ENCODE measurements at places on chromosomes 13 and 19. TPM values are rescaled to one million over a fixed set of nuclear protein-coding genes. Genes with fewer than 3 reads are reported as not detected.

DNA sequence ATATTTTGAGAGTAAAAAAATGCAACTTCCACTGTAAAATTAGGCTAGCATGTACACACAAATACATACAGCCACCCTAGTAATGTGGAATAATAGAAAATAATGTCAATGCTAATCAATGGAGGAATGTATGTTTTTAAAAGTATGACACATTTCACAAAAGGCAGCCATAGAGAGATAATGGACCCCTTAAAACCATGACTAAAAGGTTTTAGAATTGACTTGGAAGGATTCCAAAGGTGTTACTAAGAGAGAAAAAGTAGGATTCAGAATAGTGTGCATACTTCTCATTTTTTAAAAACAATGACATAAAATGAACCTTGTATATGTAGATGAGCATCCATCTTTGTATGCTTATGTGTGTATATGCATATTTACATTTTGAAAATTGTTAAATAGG lies 597.9 kb upstream of the PCDH9 start:
- no peaks in the 10 kb centered on the region for H3K36me3 ChIP-seq
- no peak overlapping the region for H3K4me3 ChIP-seq
- H3K27ac ChIP-seq, result no peak overlapping the region
- no peak for DNase-seq

The ZNF525 gene
- total RNA-seq, result 6.9 TPM

GRCh38 chr13:72495681-72496080 lies 231.7 kb downstream of the MZT1 start:
- no peak overlapping the region for H3K4me3 ChIP-seq
- no peaks in the 10 kb centered on the region for H3K4me1 ChIP-seq
- H3K36me3 ChIP-seq, result no peaks in the 10 kb centered on the region
- no peaks in the 10 kb centered on the region for H3K27me3 ChIP-seq
- no peak overlapping the region for H3K27ac ChIP-seq

DNA sequence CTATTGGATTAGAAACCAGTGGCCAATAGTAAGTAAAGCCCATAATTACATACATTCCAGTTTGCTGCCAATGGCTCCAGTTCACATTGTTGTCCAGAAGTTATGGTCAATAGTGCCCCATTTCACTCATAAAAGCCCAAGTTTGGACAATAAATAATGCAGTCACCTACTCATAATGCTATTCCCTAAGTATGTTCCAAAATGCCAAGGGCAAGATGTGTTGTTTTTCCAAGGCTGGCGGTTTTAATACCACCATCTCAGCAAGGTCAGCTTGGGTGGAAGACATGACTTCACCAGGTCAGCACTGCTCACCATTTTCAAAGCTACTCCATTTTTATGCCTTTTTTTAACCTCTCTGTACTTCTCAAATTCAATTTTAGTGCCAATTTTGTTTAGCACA lies 32.7 kb downstream of the KCTD12 start:
- H3K4me1 ChIP-seq, result peaks cover 3% of the 10 kb centered on the region
- no peak overlapping the region for H3K4me3 ChIP-seq
- H3K27me3 ChIP-seq, result no peaks in the 10 kb centered on the region
- no peaks in the 10 kb centered on the region for H3K36me3 ChIP-seq

- no peaks in the 10 kb centered on the region for H3K36me3 ChIP-seq
- no peaks in the 10 kb centered on the region for H3K27me3 ChIP-seq
- no peak overlapping the region for H3K4me3 ChIP-seq
- H3K4me1 ChIP-seq, result peaks cover 19% of the 10 kb centered on the region
- DNase-seq, result no peak
These were observed 14.6 kb downstream of the NACC1 start for GRCh38 chr19:13132471-13133180.

DNA sequence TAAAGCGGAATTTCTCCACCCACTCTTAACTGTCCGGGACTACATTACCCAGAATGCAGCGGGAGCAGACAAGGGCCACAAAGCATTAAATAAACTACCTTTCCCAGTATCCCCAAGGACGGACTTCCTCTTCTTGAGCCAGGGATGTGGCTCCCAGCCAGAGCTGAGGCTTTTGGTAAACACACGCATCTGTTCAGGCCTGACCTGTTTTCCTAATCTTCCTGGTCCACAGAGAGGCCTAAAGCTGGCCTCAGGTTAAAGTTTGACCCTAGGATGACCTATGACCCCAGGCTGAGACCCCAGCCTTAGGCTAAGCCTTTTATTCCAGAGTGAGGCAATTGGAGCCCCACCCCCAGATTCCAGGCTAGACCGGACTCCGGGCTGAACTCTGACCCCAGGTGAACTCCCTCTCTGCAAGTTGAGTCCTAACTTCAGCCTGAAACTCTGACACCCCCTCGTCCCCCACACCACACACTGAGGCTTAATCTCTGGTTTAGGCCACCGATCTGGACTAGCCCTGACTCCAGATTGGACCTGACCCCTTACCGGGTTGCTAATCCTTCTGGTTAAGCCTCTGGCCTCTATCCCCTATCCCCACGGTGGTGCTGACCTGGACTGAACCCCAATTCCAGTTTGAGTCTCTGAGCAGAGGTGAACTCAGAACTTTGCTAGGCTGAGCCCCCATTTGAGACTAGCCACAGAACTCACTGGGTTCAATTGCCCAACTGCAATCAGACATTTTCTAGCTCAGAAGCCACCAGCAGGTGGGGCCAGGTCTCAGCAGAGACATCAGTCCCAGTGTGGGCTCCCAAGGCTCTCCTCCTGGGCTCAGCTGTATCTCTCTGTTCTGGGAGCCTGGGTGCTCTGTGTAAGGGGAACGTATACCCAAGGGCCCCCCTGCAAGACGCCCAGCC lies 750 bp upstream of the GPR108 start:
- no peaks in the 10 kb centered on the region for H3K36me3 ChIP-seq
- peak overlapping the region; percentile 44 for H3K27ac ChIP-seq
- H3K4me1 ChIP-seq, result peaks cover 49% of the 10 kb centered on the region
- H3K4me3 ChIP-seq, result peak overlapping the region; percentile 92

- H3K27ac ChIP-seq, result no peak overlapping the region
- H3K27me3 ChIP-seq, result no peaks in the 10 kb centered on the region
- no peak overlapping the region for H3K4me3 ChIP-seq
- H3K36me3 ChIP-seq, result no peaks in the 10 kb centered on the region
- H3K4me1 ChIP-seq, result peaks cover 56% of the 10 kb centered on the region
- DNase-seq, result no peak
These were observed 6.3 kb downstream of the SLC7A1 start for GRCh38 chr13:29589234-29589633.

DNA sequence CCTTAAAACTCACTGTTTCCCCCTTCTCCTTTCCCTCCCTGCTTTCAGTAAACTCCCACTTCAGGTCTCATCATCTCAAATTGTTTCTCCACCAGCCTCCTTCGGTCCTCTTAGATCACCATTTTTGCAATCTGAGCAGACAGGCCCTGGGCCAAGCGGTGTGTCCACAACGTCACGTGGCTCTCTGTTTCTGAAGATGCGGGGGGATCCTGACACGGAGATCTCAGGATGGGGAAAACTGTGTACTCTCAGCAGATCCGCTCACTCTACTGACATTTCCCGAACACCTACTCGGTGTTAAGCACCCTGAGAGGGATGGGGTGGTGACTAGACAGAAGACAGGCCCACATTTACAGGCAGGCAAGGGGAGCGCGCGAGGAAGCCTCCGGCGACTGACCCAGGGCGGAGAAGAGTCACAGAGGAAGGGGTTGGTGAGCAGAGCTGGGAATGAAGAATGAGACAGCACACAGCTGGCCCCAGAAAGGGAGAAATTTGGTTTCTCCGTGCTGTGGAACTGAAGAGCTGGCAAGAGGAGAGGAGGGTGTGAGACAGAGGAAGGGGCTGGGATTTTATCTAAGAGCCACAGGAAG lies 38.8 kb downstream of the SERP2 start:
- no peaks in the 10 kb centered on the region for H3K36me3 ChIP-seq
- H3K27ac ChIP-seq, result peak overlapping the region; percentile 44
- peaks cover 36% of the 10 kb centered on the region for H3K4me1 ChIP-seq
- H3K4me3 ChIP-seq, result no peak overlapping the region
- H3K27me3 ChIP-seq, result no peaks in the 10 kb centered on the region

The ADGRE3 gene
- not detected for total RNA-seq

DNA sequence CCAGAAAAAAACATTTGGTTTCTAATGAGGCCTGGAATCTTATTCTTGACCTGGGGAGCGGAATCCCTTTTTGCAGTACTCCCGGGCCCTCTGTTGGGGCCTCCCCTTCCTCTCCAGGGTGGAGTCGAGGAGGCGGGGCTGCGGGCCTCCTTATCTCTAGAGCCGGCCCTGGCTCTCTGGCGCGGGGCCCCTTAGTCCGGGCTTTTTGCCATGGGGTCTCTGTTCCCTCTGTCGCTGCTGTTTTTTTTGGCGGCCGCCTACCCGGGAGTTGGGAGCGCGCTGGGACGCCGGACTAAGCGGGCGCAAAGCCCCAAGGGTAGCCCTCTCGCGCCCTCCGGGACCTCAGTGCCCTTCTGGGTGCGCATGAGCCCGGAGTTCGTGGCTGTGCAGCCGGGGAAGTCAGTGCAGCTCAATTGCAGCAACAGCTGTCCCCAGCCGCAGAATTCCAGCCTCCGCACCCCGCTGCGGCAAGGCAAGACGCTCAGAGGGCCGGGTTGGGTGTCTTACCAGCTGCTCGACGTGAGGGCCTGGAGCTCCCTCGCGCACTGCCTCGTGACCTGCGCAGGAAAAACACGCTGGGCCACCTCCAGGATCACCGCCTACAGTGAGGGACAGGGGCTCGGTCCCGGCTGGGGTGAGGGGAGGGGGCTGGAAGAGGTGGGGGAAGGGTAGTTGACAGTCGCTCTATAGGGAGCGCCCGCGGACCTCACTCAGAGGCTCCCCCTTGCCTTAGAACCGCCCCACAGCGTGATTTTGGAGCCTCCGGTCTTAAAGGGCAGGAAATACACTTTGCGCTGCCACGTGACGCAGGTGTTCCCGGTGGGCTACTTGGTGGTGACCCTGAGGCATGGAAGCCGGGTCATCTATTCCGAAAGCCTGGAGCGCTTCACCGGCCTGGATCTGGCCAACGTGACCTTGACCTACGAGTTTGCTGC lies at the start of gene ICAM4:
Gene ICAM4, plus strand, starts transcription at position 153 of the 935 bp plus-strand sequence. Its CDS starts 58 bp downstream, at position 211.
- peaks cover 15% of the 10 kb centered on the region for H3K4me1 ChIP-seq
- no peaks in the 10 kb centered on the region for H3K36me3 ChIP-seq
- peaks cover 88% of the 10 kb centered on the region for H3K27me3 ChIP-seq

DNA sequence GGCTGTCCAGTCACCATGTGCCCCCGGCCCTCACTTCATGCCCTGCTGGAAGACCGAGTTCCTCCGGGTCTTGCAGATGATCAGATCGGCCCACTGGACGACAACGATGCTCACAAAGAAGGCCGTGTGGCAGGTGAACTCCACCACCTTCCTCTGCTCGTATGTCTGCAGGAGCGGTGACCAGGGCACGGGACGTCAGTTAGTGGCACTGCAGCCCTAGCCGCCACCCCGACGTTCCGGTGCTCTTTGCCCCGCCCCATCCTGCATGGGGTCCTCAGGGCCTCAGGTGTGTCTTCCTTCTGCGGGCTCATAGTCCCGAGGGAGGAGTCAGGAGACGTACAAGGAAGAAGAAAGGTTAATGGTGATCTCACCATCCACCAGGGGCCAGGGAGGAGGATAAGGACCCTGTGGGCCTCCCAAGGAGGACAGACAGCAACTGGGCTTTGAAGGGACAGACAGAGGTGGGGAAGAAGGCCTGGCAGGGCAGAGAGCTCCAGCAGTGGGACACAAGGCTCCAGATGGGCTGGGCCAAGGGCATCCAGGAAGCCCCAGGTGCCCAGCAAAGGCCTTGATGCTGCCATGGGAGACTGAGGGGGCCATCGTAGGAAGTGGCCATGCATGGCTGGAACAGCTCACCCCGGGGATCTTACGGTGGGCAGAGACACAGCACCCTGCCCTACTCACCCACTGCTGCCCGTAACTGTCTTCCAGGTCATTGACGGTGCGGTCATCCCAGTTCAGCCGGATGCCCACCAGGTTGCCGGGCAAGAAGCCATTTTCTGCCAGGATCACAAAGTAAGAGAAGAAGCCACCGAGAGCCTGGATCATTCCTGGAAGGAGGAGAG lies 9.9 kb upstream of the RABAC1 start:
- no peak overlapping the region for H3K27ac ChIP-seq
- DNase-seq, result no peak
- no peak overlapping the region for H3K4me3 ChIP-seq
- no peaks in the 10 kb centered on the region for H3K4me1 ChIP-seq

- H3K27me3 ChIP-seq, result no peaks in the 10 kb centered on the region
- no peak overlapping the region for H3K27ac ChIP-seq
- no peaks in the 10 kb centered on the region for H3K36me3 ChIP-seq
- H3K4me1 ChIP-seq, result no peaks in the 10 kb centered on the region
- DNase-seq, result no peak
These were observed 5.2 kb upstream of the FUT6 start for GRCh38 chr19:5844456-5845433.

DNA sequence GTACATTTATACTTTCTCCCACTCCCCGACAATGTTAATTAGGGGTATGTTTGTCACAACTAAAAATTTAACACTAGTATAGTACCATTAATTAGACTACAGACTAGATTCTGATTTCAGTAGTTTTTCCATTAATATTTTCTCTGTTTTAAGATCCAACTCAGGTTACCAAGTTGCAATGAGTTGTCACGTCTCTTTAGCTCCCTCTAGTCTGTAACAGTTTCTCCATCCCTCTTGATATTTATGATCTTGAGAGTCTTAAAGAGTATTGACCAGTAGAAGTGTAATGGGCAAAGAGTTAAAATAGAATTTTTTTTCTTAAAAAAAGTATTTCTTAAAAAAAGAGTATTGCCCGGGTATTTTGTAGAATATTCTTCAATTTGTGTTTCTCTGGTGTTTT lies 598.1 kb downstream of the TBC1D4 start:
- DNase-seq, result no peak
- H3K4me1 ChIP-seq, result peaks cover 6% of the 10 kb centered on the region
- no peak overlapping the region for H3K27ac ChIP-seq
- H3K4me3 ChIP-seq, result no peak overlapping the region
- no peaks in the 10 kb centered on the region for H3K27me3 ChIP-seq
- H3K36me3 ChIP-seq, result no peaks in the 10 kb centered on the region

- DNase-seq, result no peak
- no peak overlapping the region for H3K27ac ChIP-seq
- H3K4me1 ChIP-seq, result no peaks in the 10 kb centered on the region
- peaks cover 22% of the 10 kb centered on the region for H3K36me3 ChIP-seq
- no peak overlapping the region for H3K4me3 ChIP-seq
- no peaks in the 10 kb centered on the region for H3K27me3 ChIP-seq
These were observed 103.7 kb upstream of the USP29 start for GRCh38 chr19:57016076-57016475.

DNA sequence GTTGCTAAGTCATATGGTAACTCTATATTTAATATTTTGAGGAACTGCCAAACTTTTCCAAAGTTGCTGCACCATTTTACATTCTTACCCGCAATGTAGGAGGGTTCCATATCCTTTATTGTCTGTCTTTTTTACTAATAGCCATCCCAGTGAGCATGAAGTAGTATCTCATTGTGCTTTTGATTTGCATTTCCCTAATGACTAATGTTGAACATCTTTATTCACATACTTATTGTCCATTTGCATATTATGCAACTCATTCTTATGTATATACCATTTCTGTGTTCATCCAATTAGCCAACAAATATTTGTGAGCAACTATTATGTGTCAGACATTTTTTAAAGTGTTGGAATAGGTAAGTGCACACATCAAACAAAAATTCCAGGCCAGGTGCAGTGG lies 20.4 kb upstream of the ATP8A2 start:
- DNase-seq, result no peak
- H3K27me3 ChIP-seq, result peaks cover 5% of the 10 kb centered on the region

DNA sequence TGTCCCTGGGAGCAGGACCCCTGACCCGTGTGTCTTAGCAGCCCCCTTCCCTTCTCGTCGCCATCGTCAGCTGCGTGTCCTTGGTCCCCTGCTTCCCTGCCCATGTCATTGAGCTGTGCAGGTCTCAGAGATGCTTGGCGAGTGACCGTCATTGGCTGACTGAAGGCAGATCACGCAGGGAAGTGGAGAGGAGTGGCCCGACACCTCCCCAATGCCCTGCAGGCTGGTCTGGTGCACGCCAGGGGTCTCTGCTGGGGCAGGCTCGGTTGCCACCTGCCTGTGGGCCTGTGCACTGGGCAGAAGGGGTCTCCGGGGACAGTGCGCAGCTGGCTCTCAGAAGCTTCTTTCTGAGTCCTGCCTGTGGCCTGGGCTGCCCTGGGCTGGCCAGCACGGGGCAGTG lies 6.2 kb downstream of the GNA11 start:
- no peaks in the 10 kb centered on the region for H3K36me3 ChIP-seq
- peaks cover 18% of the 10 kb centered on the region for H3K4me1 ChIP-seq
- no peak overlapping the region for H3K4me3 ChIP-seq

All from neural crest cell (in vitro differentiated cells).